ENCODE measurements at places on chromosomes 1 and 21.
A peak's percentile ranks its signal among the peaks of the same experiment; 100 is the strongest.

DNA sequence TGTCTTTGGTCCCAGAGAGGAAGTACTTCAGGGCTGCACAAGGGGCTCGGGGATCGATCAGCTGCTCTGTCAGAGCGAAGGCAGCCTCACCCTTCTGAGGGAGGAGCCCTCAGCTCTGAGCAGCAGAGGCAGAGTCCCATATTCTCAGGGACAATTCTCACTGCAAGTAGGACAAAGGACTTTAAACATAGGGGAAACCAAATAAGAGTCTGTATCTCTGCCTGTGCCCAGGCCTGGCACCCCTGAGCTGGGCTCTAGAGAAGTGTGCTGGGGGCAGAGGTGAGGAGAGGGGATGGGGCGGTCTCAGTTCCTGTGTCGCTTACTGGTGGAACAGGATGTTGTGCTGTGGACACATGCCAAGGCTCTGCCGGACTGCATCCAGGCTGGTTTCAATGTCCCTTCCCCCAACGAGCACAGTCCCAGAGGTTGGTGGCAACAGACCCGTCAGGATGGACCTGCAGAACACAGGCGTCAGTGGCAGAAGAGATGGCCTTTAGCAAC, 76.6 kb downstream of the ABCA4 start:
- no peak for DNase-seq

GRCh38 chr1:155889566-155889965, 21.6 kb downstream of the RIT1 start:
- DNase-seq, result no peak

- DNase-seq, result no peak
Observed at GRCh38 chr1:24536391-24536840, 19.5 kb upstream of the NCMAP start.

DNA sequence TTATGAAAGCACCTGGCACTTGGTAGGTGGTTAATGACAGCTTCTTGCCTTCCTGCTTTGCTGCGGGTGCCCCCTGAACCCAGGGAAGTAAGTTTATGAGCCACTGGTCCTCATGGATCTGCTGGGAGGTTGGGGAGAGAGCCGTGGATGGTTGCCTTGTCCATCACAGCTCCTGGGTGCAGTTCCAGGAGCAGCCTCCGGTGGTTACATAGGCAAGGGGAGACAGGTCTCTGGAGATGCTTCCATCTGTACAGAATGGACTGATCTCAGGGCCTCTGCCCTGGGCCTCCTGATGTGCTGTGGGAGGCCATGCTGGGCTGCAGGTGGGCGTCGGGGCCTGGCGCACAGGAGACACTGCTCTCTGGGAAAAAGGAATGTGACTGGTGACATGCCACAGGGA, 31.6 kb upstream of the ARHGEF10L start:
- DNase-seq, result no peak

DNA sequence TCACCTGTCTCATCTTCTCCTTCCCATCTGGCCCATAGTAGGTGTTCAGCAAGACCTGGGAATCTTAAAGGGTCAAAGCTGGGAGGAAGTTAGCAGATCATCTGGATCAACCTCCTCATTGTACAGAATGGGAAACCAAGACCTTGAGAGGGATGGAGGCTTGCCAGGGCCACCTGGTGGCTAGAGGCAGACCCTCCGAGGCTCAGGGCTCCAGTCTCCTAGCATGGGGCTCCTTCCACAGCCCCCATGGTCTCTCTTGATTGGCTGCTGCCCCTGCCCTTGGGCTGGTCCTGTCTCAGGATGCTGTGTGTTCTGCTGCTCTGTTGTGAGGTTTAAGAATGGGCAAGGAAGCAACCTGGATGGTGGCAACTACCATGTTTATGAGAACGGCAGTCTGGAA, 68.7 kb upstream of the CNTN2 start:
- no peak for DNase-seq

- no peak for DNase-seq
Observed at GRCh38 chr1:14165371-14165801, 433.1 kb upstream of the KAZN start.

DNA sequence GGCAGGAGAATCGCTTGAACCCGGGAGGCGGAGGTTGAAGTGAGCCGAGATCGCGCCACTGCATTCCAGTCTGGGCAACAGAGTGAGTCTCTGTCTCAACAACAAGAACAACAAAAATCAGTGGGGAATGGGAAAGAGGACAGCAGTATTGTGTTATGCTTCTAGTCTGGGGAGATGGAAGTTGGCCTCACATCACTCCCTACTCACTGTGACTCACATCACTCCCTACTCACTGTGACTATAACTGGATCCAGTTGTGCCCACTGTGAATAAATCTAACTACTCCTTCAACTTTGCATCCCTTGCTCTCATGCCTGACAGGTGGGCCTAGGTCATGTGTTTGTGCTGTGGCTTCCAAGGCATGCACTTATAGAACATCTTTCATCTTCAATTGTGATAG, 285.4 kb upstream of the USP24 start:
- peak; percentile 75 for DNase-seq

DNA sequence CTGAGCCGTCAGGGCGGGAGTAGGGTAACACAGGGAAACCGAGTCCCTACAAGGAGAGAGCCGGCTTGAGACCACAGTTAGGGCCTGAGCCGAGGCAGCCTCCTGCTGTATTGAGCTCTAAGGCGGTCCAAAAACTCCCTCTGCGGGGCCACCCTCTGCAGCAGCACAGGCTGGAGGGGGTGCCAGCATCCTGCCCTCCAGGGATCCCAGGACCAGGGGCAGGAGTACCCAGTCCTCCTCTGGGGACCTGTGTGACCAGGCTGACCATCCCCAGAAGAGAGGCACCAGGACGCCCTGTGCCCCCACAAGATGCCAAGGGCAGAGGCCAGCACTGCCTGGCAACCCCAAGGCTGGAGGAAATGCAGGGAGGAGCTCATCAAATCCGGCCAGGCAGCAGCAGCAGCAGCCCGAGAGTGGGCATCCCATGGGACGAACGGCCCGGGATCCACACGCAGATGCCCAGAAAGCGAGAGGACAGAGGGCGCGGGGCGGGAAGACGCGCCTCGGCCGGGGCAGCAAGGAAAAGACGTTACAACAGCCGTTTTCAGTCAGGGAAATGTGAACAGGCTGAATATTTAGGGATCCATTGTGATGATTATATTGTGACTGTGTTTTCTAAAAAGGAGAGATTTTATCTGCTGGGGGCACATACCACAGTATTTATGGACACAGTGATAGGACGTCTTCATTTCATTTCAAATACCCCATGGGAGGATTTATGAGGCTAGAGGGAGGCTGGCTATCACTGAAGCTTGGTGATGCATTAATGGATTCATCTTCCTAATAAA, 57.1 kb upstream of the COL18A1 start:
- DNase-seq, result no peak

GRCh38 chr1:180615493-180616290, 16.1 kb upstream of the XPR1 start:
- DNase-seq, result no peak

DNA sequence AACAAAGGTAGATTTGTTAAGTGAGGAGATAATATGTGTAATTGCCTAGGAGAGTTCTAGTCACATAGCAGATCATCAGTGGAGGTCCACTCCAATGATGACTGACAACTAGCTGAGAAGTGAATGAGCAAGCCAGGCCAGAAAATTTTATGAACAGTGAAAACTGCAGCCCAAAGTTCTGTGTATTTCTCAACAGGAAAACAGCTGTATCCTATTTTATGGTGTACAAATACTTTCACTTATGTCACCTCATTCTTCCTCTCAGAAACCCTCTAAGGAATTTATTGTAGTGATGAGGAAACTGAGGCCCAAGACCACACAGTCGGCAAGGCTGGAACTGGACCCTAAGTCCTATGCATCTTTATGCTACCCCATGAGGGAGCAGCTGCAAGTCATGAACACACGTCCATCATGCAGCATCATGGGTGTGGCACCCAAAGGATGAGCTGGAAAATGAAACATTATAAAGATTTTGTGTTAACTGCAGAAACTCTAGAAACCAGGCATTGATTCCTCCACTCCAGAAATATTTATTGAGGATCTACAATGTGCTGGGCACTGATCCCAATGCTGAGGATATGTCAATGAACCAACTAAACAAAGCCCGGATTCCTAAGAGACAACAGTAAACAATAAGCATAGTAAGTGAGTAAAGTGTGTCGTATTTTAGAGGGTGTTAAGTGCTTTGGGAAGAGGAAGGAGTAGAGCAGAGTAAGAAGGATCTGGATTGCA, 99.5 kb upstream of the DUSP10 start:
- peak; percentile 57 for DNase-seq

DNA sequence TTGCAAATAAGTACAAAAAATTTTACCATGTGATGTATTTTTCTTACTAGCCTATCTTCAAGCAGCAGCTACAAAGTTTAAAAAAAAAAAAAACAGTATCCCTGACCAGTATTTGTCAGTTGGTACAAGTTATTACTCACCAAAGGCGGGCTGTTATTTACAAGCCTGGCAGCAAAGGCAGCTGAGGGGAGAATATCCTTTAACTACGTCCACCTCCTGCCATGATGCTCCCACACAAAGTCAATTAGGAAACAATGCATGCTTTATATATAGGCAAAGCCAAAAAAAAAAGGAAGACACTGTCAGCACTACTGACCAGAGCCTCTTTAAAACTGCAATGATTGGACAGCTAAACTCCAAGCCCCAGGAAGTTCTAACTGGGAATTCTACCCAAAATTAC, 13.7 kb downstream of the PSMA5 start:
- no peak for DNase-seq

GRCh38 chr21:14917762-14918161, 147.0 kb downstream of the NRIP1 start:
- no peak for DNase-seq

- DNase-seq, result no peak
Observed at GRCh38 chr1:115630342-115630741, 11.4 kb upstream of the VANGL1 start.

- DNase-seq, result peak; percentile 41
Observed at GRCh38 chr1:45617618-45618017, 6.2 kb downstream of the CCDC17 start.

DNA sequence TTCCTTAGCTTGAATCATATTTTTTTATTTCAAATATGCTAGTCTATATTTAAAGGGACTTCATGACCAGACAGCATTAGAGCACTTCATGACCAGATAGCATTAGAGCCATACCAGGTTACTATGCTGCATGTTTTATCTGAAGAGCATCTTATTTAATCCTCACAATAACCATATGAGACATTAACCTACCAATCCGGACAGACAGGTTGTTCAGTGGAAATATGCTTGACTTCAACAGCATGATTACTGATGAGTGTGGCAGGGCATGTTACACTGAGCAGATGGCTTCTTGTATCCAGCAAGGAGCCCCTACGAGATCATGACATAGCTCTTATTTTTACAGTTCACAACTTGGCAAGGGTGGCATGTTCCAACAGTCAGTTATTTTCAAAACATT, 85.0 kb upstream of the KCTD3 start:
- DNase-seq, result no peak

GRCh38 chr1:40341491-40342380, 24.6 kb upstream of the COL9A2 start:
- no peak for DNase-seq

GRCh38 chr1:212295579-212295978, 10.4 kb downstream of the PPP2R5A start:
- no peak for DNase-seq

DNA sequence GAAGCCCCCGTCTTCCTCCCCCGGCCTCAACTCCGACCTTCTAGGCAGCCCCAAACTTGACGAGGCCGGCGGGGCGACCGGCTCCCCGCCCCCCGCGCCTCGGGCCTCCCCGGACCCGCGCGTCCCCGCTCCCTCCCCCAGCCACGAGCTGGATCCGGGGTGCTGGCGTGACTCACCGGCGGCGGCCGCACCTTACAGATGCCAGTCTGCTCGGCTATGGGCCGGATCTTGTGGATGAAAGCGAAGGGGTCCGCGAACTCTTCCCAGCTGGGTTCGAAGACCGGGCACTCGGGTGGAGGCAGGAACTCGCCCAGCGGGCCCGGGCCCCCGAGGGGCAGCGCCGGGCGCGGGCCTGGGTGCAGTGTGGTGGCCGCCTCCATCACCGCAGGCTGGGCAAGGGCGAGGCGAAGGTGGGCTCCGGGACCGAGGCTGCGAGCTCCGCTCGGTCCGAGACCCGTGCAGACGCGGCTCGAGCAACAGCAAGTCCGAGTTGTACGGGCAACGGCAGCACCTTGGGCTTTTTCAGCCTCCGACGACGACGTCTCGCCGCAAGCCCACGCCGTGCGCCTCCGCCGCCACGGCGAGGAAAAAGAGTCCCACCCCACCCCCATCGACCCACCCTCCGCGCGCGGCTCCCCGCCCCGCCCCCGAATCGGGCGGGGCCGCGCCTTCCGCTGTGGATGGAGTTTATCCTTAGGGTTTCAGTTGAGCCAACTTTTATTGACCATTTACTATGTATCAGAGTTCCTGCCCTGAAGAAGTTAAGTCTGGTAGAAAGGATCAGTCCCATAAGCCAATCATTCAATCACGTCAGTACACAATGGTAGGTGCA, at the start of gene KDM5B:
TSS of gene KDM5B (minus strand) at position 496 of the 832 bp plus-strand sequence. CDS start at position 380, 116 bp downstream.
- DNase-seq, result peak; percentile 66

- DNase-seq, result peak; percentile 33
Observed at GRCh38 chr1:233439721-233440120, 112.2 kb downstream of the MAP3K21 start.

- DNase-seq, result no peak
Observed at GRCh38 chr1:234276151-234276788, 97.0 kb upstream of the COA6 start.

DNA sequence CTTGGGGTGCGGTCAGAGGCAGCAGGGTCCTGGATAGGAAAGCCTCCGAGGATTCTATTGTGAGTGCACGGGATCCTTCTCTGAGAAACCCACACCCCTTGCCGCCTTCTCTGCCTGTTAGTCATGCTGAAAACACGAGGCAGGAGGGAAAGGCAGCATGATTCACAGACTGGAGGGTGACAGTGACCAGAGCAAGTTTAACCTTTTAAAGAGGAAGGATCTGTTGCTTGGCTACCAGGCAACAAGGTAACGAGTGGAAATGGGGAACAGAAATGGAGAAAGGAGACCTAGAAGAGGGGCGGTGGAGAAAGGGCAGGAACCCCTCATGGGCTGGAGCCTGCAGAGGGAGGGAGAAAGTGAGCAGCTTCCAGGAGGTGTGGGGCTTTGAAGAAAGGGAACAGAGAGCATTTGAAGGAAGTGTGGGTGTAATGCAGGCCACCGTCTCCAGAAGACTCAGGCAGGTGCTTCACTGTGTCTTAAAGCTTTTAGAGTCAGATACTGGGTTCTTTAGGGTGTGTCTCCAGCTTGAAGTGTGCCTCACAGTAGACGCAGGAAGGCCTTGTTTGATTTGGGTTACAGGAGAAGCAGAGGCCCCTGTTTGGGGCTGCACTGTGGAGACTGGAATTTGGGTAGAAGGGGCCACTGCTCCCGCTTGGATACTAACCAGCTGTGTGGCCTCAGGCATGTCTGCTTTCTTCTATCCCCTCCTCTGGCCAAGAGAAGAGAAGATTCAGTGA, 19.1 kb downstream of the OPTC start:
- peak; percentile 94 for DNase-seq

All from fibroblast of mammary gland (primary cell).